MG63 (cell line): ENCODE measurements at places on chromosomes 12 and 14. TPM values are rescaled to one million over a fixed set of nuclear protein-coding genes. Genes with fewer than 3 reads are reported as not detected.

KRT6A gene
- total RNA-seq: not detected in 2 replicates

PLEK2 gene
- 2.2 TPM in 1 of 2 replicates, not detected in the other for total RNA-seq

DHRS2 gene
- 1.6 TPM in 1 of 2 replicates, not detected in the other for total RNA-seq

RIMBP2 gene
- total RNA-seq: 0.76 TPM in 1 of 2 replicates, not detected in the other

CNIH1 gene
- 124 and 135 TPM in 2 replicates for total RNA-seq

IFNG-AS1 gene
- not detected in 2 replicates for total RNA-seq

DLK1 gene
- not detected in 2 replicates for total RNA-seq

METTL17 gene
- total RNA-seq: 46.7 and 72.0 TPM in 2 replicates

SIX4 gene
- 2.0 and 3.1 TPM in 2 replicates for total RNA-seq

MYO1H gene
- not detected in 2 replicates for total RNA-seq

KCNJ8 gene
- not detected in 2 replicates for total RNA-seq

IRAK3 gene
- 2.3 and 4.6 TPM in 2 replicates for total RNA-seq

CATSPERB gene
- total RNA-seq: not detected in 2 replicates

KCNH5 gene
- not detected in 2 replicates for total RNA-seq

INSM2 gene
- not detected in 2 replicates for total RNA-seq

LRR1 gene
- total RNA-seq: 33.3 and 51.5 TPM in 2 replicates

NOC4L gene
- total RNA-seq: 23.1 and 40.1 TPM in 2 replicates

RNF31 gene
- total RNA-seq: 39.6 and 52.1 TPM in 2 replicates

PTPRB gene
- total RNA-seq: 0.27 and 1.1 TPM in 2 replicates

ISCA2 gene
- total RNA-seq: 12.7 and 31.6 TPM in 2 replicates

FLVCR2 gene
- 0.43 and 0.72 TPM in 2 replicates for total RNA-seq
